ENCODE measurements at places on chromosomes 1 and 21.
A peak's percentile ranks its signal among the peaks of the same experiment; 100 is the strongest.

GRCh38 chr1:156959414-156959813, 39.0 kb downstream of the LRRC71 start:
- no peak for DNase-seq

GRCh38 chr1:39173119-39173994, 31.1 kb upstream of the MACF1 start:
- no peak for DNase-seq

DNA sequence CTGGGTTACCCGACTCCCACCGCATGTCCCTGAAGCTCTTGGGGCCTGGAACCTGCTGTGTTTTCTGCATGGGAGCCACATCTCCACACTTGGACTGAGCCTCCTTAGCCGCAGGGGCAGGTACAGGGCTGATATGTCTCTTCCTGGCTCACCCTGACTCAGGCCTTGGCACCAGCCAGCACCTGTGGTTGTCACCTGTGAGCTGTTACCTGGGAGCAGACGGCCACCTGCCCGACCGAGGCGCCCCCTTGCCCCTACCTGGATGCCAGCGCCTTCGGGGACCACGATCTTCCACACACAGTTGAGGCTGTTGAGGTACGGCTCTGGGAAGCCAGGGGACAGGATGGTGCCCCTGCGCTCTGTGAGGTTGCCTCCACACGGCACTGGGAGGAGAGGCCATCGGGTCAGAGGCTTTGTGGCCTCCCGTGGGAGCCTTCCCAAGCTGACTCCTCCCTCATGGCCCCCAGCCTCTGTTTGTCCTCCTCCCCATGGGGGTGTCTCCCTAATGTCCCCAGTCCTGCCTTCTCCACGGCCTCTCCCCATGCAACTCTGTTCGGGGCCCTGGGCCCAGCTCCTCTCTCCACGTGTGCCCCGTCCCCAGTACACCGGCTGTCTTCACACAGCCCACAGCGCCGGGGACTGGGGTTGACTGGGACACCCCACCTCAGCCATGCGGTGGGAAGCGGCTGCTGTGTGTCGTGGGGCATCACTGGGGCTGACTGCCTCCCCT, 152.0 kb downstream of the ZSCAN20 start:
- no peak for DNase-seq

- DNase-seq = no peak
These were observed 33.9 kb upstream of the SELENON start for GRCh38 chr1:25765923-25766589.

GRCh38 chr1:52368383-52369172, 2.6 kb upstream of the CC2D1B start:
- peak; percentile 32 for DNase-seq

- DNase-seq = no peak
These were observed 8.5 kb upstream of the TXLNA start for GRCh38 chr1:32170991-32171390.

DNA sequence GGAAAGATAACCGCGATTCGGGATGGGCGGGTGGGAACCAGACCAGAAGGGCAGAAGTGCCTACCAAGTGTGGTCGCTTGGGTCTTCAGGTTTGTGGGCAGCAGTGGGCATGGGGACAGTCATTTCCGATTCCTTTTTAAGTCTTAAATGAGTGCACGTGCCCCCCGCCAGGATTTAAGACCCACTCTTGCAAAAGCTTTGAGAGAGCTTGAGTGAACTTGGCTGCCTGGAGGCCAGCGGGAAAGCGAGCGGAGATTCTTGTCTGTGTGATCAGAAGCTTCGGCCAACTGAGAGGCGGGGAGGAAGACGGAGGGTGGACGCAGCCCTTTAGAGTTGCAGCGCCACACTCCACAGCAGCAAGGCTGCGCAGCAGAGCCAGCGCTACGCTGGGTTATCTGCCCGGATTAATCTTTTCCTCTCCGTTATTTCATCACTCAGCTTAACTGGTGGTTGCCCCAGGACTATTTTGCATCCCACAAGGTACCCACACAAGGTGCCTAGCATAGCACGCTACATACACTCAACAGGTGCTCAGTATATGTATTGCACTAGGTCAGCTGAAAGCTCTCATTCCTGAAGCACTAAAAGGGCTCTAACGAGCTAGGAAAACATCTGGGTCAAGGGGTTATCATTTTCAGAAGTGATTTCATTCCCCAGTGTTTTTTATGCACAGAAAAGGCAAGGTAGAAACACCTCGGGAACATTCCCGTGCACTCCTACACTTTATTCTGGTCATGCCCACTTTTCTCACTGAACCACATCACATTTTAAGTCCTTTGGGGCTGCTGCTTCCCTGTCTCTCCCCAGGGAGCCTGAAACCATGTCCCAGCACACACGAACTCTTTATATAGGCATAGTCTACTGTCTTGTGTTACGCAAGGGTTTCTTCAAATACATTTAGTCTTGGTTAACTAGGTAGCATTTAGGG, 1.5 kb upstream of the BATF3 start:
- peak; percentile 49 for DNase-seq

- DNase-seq = no peak
These were observed 14.3 kb downstream of the PFKL start for GRCh38 chr21:44314128-44314527.

- no peak for DNase-seq
These were observed 31.3 kb downstream of the PTGFRN start for GRCh38 chr1:116940814-116941599.

GRCh38 chr1:47235241-47235681, 3.2 kb upstream of the TAL1 start:
- DNase-seq = no peak

- DNase-seq = no peak
These were observed 158.3 kb downstream of the TOMM20 start for GRCh38 chr1:234970401-234970730.

GRCh38 chr1:169108223-169108622, 1.7 kb downstream of the ATP1B1 start:
- DNase-seq = no peak

DNA sequence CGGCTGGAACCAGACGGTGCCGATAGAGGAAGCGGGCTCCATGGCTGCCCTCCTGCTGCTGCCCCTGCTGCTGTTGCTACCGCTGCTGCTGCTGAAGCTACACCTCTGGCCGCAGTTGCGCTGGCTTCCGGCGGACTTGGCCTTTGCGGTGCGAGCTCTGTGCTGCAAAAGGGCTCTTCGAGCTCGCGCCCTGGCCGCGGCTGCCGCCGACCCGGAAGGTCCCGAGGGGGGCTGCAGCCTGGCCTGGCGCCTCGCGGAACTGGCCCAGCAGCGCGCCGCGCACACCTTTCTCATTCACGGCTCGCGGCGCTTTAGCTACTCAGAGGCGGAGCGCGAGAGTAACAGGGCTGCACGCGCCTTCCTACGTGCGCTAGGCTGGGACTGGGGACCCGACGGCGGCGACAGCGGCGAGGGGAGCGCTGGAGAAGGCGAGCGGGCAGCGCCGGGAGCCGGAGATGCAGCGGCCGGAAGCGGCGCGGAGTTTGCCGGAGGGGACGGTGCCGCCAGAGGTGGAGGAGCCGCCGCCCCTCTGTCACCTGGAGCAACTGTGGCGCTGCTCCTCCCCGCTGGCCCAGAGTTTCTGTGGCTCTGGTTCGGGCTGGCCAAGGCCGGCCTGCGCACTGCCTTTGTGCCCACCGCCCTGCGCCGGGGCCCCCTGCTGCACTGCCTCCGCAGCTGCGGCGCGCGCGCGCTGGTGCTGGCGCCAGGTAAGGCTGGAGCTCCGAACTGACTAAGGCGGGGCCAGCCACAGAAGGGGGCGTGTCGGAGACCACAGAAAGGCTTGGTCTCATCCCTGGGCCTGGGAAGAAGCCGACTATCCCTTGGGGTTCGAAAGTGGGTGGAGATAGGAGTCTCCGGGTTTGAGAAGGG, 486 bp downstream of the SLC27A3 start:
- peak; percentile 46 for DNase-seq

- no peak for DNase-seq
These were observed 25.7 kb downstream of the CTH start for GRCh38 chr1:70436622-70437251.

- no peak for DNase-seq
These were observed 326 bp downstream of the BRWD1 start for GRCh38 chr21:39313042-39313570.

DNA sequence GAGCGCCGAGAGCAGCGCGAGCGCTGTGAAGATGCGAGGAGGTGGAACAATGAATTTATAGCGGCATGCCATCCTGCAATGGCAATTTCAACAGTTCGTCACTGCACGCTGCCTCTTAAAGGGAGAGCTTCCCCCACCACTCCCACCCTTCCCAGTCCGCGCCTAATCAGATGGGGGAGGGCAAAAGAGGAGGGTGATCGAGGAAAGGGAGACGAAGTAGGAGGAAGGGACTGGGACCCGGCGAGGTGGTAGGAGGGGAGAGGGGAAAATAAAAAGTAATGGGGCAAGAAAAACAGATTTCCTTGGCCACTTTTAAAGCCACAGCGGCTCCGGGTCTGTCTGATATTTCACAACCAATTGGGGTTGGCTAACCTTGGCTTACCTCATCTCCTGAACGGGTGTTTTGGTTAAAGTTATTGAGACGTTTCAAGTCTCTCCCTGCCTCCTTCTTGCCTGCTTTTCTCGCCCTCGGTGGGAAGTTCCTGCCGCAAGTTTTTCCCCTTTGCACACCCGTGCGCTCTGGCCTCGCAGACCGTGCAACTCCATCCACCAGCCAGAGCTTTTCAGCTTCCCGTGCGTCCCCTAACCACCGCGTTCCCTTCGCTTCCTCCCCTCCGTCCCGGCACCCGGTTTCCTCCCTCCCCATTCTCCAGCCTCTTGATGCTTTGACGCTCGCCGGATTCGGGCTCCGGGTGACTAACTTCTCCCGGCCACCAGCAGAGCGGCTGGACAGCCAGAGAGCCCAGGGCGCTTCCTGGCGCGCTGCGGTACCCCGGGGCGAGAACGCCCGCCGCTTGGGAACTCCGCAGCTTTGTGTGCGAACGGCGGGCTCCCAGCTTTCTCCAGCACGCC, at the start of gene ADAMTS5:
ADAMTS5 (minus strand) TSS at position 27 of the 852 bp plus-strand sequence. CDS start 697 bp downstream, outside the sequence.
- no peak for DNase-seq

GRCh38 chr1:206896261-206896660, 982 bp upstream of the IL24 start:
- no peak for DNase-seq

DNA sequence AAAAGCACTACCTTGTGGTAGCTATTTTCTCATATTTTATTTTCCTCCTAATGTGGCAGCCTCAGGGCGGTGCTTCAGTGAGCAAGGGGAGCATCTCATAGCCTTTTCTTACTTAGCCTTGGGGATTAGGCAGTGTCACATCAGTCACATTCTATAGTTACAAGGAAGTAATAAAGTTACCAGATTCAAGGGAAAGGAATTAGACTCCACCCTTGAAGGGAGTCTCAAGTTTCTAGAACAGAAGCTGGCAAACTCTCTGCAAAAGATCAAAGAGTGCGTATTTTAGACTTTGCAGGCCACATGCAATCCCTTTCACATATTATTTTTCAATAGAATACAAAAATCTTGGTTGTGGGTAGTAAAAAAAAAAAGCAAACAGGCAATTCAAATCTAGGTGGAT, 350.4 kb downstream of the AMY1C start:
- no peak for DNase-seq

GRCh38 chr1:207321790-207322645, 540 bp downstream of the CD55 start:
- no peak for DNase-seq

GRCh38 chr1:58409336-58409735, 137.2 kb downstream of the OMA1 start:
- DNase-seq = no peak

- DNase-seq = no peak
These were observed 16.6 kb downstream of the LDLRAD2 start for GRCh38 chr1:21828506-21829210.

DNA sequence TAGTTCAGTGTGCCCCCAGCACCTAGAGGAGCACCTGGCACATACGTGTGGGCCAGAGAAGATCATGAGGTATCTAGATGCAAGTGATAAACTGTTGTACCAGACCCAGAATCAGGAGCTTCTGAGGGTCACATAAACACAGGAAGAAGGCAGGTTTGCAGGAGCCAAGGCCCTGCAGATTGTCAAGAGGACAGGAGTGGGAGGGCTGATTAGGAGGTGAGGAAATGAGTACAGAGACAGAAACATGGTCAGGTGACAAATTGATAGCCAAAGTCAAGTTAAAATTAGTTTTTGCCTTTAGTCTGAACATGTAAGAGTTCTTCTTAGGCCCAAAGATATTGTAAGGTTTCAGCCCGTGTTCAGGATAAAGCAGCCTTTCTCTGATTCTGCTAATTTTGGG, 14.0 kb upstream of the TRAF3IP3 start:
- DNase-seq = no peak

- peak; percentile 71 for DNase-seq
These were observed at the start of gene IL24 for GRCh38 chr1:206897175-206897574. Gene IL24, plus strand, starts transcription at chr1:206897443. Its CDS starts 390 bp downstream, at chr1:206897833.

- DNase-seq = no peak
These were observed 33.3 kb upstream of the BECN2 start for GRCh38 chr1:241924080-241924808.
